ENCODE measurements at places on chromosomes 2 and 18.

- DNase-seq = no peak
These were observed 147.2 kb downstream of the DYSF start for GRCh38 chr2:71600555-71600954.

GRCh38 chr18:52077251-52077983, 262.6 kb upstream of the DCC start:
- DNase-seq = no peak

- DNase-seq = no peak
These were observed 12.6 kb upstream of the EPB41L3 start for GRCh38 chr18:5556310-5556974.

- DNase-seq = no peak
These were observed 112.2 kb upstream of the TACR1 start for GRCh38 chr2:75311521-75311920.

Data from NCI-H1105 (cell line).